ENCODE measurements at places on chromosomes 1 and 21. TPM values are rescaled to one million over a fixed set of nuclear protein-coding genes. Genes with fewer than 3 reads are reported as not detected.

Gene NTMT2
- not detected for total RNA-seq

DNA sequence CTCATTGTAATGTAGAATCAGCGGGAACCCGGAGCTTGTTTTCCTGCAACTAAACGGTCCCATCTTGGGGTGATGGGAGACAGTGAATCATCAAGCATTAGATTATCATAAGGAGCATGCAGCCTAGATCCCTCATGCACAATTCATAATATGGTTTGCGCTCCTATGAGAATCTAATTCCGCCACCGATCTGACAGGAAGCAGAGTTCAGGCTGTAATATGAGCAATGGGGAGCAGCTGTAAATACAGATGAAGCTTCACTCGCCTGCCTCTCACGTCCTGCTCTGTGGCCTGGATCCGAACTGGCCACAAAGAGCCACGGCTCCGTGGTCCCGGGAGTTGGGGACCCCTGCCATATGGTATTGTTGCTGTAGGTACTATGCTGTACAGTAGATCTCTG is 1.6 kb downstream of the IFI44 start:
- peak; percentile 7 for DNase-seq

- no peak for DNase-seq
Observed at GRCh38 chr1:194705123-194705854, 1518.9 kb upstream of the B3GALT2 start.

GRCh38 chr1:53326598-53327181 is 1.2 kb downstream of the LRP8 start:
- peak; percentile 71 for DNase-seq

DNA sequence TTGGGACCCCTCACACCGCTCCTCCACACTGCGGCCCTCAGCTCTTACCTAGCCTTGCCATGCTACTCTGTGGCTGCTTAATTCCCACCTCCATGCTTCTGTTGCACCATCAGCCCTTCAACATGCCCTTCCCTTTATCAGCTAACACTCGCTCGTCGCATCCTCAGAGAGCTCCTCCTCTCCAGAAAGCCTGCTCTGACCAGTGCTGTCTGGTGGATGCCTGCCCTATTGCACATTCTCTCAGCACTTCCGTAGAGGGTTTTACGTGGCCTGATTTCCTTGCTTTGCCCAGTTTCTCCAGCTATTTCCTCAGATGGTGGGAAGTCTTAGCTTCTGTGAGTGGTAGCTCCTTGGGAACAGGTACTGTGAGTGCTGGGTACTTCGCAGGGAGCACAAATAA is 10.3 kb upstream of the LAD1 start:
- DNase-seq: no peak

Gene HORMAD1
- total RNA-seq: not detected

Gene GNAT2
- total RNA-seq: 0.64 TPM

GRCh38 chr1:211606332-211606913 is 27.5 kb upstream of the SLC30A1 start:
- DNase-seq: no peak

Gene LCE1C
- not detected for total RNA-seq

DNA sequence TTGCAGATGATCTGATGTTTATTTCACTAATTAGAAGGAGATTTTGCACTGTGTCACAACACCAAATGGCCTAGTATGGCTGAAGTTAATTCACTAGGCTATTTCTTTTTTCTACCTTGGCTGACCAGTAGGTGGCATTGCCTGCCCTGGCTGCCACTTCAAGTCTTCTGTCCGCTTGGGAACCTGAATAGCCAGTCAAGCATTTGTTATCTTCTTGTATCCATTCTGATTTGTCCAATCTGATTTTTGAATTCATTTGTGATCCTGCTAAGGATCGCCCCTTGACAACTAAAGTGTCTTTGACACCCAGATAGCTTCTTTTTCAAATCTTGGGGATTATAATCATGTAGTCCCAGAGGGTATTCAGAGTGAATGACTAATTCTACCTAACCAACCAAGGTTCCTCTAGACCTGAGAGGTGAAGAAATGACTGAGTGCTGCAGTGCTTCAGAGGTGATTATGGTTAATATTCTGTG is 99.4 kb downstream of the GIPC2 start:
- DNase-seq: peak; percentile 29

Gene PSRC1
- total RNA-seq: 12.2 TPM

DNA sequence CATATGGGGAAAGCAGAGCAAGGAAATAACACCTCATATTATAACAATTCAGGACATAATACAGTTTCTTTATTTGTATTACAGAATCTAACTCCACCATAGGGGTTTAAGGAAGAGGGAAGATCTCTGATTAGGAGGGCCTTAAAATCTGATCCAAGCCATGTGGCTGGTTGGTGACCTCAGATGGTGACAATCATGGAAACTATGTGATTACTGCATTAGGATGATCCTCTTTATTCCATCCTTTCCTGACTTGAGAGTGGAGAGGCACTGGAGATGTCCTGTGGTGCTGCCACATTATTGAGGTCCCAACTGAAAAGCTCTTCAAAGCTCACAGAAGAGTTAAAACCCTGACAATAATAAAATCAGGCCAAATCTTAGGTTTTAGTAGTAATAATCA is 168.1 kb upstream of the BEND5 start:
- DNase-seq: no peak

GRCh38 chr1:203888807-203889251 is 27.4 kb downstream of the SNRPE start:
- DNase-seq: no peak

DNA sequence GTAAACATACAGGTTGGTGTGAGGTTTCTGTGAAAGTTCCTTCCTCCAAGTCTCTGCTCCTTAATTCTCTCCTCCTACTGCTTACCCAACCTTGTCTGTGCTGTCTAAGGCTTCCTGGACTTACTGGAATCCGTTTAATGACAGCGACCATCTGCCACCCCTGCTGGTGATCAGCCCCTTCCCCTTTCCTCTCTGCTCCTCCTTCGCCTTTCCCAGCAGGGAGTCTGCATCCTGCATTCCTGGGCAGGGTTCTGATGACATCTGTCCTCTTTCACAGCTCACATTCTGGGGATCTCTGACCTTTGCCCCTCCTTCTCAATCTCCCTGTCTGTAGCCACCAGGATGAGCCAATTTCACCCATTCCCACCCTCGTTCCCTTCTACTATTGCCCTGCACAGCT is 66.5 kb downstream of the KIRREL1 start:
- no peak for DNase-seq

DNA sequence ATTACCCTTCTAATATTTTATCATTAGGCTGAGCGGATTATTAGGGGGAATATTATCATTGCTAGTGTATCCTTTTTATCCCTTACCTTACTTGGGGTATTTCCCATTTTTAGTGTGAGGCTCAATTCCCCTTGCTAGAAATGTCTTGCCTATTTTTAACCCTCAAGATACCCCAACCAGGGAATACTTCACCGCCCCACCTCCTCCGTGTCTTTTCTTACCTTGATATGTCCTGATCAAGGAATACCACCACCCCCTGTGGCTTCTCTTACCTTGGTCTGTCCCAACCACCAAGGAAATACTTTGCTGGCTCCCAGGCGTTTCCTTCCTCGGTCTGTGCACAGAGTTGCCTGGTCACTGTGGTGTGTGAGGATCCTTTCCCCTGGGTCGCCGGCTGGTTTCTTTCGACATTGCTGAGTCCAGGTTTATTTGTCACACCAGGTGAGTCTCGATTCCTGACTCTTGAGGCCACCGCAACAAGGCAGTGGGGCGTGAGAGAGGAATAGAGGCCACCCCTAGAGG is 57.8 kb downstream of the SERINC2 start:
- DNase-seq: no peak

DNA sequence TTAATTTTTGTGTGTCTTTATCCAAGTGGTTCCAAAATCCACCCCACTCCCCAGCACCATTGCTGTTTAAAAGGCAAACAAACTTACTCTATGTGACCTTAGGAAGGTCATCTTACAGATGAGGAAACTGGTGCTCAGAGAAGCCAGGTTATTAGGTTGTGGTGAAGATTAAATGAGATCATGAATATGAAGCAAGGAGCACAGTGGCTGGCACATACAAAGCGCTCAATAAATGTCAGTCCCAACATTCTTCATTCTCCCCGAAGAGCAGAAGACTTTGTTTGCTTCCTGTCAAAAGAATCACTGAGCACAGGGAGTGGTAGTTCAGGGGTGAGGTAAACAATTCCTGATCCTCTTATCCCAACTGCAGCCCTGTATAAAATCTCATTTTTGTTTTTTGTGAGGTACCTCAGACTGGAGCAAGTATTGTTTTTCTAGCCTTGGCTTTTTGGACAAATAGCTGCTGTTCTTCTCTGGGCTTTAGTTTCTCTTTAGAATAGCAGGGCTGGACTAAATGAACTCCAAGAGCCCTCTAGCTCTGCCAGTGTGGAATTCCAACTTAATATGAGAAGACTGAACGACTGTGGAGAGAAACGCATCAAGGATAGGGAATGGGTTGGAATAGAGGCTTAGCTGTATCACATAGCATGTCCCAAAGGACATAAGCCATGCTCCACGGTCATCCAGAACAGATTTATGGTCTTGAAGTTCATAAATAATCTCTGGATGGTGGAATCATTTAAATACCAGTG is 455.3 kb upstream of the USP24 start:
- no peak for DNase-seq

GRCh38 chr1:43705334-43705733 is 2.0 kb upstream of the ST3GAL3 start:
- no peak for DNase-seq

DNA sequence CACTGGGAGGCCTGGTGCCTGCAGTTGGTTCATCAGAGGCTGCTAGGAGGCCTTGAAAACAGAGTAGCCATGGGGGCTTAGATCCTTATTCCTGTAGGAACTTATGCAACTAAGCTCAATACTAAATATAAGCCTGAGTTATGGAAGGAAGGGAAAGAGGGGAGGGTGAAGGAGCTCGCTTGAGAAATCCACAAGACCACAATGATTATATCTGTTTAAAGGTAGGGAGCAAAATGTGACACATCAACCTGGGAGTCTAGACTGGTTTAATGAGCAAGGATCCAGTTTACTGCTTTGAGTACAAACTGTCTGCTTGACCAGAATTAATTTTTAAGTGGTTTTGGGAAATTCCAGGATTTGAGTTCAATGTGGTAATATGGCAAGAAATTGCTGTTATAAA is 20.4 kb upstream of the ANGPTL7 start:
- DNase-seq: no peak

Gene ICOSLG
- total RNA-seq: 0.92 TPM

DNA sequence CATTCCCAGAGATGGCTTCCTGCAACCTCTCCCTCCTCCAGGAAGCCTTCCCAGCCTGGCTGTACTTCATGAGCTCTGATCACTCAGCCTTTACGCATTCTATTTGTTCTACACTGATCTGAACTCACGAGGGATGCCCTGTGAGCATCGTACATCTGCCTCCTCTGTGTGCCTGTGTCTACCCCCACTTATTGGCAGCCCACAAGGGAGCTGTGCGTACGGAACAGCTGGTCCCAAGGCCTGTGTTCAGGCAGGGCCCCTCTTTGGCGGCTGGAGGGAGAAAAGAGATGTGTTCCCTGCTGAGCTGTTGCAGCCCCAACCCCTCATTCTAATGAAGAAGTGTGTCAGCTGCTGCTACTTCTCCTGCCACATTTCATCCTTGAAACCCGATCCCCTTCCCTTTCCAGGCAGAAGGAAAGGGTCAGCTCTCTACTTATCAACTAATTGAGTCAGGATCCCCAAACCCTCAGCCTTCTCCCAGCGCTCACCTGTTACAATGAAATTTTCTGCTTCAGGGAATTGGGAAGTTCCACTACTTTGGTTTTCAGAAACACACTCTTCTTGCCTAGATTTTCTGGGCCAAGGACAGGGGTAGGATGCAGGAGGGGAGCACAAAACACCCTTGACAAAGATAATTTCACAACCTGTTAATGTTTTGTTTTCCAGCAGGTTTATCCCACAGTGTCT is 3.2 kb downstream of the INKA2 start:
- DNase-seq: no peak

Gene AVPR1B
- total RNA-seq: not detected

DNA sequence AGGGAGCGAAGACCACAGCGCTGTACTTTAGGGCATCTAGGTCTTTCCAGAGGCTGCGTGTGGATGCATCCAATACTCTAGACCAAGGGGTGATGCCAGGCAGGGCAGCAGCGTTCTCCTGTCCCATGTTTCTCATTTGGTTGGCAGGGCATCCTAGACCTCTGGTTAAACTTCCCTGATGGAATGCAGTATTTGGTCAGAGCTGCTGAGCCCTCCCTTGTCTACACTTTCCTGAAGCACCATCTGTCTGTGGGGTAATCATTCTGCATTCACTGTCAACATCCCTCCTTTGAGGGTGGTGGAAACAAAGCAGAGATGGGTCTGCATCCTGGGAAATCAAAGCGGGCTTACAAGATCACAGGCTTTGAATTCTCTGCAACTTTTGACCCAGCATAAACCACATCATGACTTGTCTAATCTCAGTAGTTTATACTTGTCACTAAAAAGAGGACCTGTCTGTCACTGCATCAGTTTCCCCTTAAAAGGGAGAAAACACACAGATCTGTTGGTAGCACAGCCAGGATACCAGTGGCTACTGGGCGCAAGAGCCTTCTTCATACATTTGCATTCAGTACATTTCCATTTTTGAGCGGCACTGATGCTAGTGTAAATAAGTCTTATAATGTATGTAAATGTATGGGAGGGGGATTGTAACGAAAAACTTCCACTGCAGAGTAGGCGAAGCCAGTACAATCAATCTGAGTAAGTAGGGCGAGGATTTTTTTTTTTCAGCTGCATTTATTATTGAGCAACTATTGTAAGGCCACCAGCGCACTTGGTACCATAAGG is 106.3 kb downstream of the GALNT2 start:
- DNase-seq: no peak

DNA sequence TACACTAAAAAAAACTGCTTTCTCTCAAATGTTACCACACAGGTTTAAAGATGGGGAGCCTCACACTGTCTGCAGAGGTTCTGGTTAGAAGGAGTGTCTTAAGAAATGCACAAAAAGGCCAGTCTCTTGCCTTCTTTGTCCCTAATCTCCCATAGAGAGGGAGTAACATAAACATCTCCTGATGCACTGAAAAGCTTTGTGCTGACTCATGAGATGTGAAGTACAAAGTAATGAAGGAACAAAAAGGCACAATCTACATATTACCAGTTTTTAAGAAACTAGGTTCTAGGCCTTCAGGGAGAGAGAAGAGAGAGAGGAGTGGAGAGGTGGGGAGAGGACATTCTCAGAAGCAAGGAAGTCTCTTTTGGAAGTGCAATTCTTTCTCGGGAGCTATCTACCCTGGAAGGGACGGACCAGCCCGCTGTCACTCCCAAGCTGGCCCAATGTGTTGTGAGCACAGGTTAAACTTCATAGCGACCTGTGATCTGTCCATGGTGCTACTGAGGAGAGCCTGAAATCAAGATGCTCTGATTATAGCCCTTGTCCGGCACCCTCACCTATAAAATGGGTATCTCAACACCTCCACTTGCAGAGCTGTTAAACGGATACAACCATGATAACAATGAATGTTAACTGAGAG is 458.1 kb downstream of the DISC1 start:
- no peak for DNase-seq

Gene LORICRIN
- total RNA-seq: not detected
